Posterior cingulate gyrus (tissue), 11 donors: ENCODE measurements at places on chromosomes 3 and 15.

- no peak for DNase-seq
These were observed 10.5 kb downstream of the CAPN7 start for GRCh38 chr3:15216501-15216900.

GRCh38 chr3:53989946-53990345 lies 98.3 kb upstream of the SELENOK start:
- no peak for DNase-seq

DNA sequence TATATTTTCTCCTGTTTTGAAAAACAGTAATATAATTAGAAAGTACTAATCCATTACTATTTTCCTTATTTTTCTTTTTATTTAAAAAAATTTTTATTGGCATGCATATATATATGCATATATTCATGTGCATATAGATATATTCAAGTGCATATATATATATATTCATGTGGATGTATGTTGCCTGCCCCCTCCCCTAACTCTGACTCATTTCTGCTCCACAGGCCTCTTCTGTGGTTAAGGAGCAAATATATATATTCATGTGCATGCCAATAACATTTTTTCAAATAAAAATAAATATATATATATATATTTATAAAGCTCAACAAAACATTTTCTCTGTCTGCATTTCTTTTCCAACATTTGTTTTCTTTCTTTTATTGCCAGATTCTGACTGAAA lies 13.6 kb upstream of the CORO2B start:
- no peak for DNase-seq

- DNase-seq, result no peak
These were observed 545.7 kb downstream of the NLGN1 start for GRCh38 chr3:173943264-173943663.

- DNase-seq, result no peak
These were observed 224.0 kb downstream of the TBC1D5 start for GRCh38 chr3:17518189-17519059.

- no peak for DNase-seq
These were observed 215.2 kb upstream of the ROPN1 start for GRCh38 chr3:124207077-124207476.

- no peak for DNase-seq
These were observed 70.8 kb downstream of the ADAMTS9 start for GRCh38 chr3:64616953-64617352.

DNA sequence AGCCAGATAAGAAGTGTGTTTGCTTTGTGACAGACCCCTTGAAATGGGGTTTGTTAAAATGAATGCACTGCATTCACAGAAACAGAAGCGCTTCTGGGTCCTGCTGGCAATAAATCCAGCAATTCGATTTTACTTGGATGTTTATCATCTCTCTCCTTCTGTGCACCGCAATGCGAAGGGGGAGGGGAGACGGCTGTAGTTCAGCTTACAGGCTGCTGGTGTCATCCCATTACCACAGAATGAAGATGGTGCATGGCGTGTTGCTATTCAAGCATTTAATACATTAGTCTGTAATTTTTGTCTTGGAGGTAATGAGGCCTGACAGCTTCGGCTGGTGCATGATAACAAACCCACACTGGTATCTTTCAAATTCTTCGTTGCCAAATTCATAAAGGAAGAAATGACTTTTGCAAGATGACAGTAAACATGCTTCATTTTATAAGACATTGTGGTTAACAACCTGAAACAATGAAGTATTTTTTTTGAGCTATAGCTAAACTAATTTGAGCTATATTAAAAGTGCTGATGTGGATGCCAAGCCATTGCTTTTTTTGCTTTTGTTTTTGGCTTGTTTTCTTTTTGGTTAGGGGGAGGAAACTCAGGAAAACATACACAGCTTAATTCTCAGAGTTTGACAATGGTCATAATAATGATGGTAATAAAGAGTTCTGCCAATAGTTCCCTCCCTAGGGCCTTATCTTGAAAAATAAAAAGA lies 418.3 kb downstream of the OTOL1 start:
- peak; percentile 55 for DNase-seq

GRCh38 chr3:16148783-16149182 lies 25.7 kb upstream of the GALNT15 start:
- DNase-seq, result no peak

DNA sequence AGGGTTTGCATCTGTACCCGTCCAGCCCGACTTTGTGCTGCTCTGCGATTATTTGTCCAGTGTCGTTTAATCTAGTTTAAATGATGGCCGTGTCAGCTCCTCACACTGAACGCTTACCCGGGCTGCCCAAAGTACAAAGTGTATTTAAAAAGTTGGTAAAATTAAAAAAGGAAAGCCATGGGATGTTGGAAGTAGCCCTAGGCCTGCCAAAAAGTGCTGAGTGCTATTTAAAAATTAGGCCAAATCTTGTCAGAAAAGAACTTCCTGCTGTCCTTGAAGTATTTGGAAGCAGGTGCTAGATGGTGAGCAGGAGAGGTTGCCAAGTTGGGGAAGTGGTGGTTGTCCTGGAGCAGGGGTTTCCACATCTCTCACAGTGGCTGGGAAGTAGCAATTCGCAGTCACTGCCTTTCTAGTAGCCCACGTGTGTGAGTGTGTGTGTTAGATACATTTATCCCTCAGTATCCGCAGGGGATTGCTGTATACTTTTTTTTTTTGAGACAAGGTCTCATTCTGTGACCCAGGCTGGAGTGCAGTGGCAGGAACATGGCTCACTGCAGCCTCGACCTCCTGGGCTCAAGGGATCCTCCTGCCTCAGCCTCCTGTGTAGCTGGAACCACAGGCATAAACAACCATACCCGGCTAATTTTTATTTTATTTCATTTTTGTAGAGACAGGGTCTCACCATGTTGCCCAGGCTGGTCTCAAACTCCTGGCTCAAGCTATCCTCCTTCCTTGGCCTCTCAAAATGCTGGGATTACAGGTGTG lies 664 bp downstream of the PPCDC start:
- DNase-seq, result no peak

GRCh38 chr15:65862682-65863081 lies 6.6 kb upstream of the RAB11A start:
- DNase-seq, result no peak

DNA sequence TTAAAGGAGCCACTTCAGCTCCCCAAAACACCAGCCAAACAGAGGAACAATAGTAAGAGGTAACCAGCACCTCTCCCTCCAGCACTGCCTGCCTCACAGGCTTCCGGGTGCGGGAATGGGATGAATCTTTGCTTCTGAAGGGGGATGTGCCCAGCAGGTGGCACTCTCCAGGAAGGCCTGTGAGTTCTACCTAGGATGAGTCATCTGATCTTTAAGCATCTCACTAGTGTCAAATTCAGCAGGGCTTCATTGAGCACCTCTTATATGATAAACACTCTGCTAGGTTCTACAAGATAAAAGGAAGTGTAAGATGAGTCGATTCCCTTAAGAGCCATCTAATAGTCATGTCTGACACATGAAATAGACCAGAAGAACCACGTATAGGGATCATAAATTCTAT lies 237.4 kb upstream of the UMPS start:
- peak; percentile 61 for DNase-seq
